Activated CD8-positive, alpha-beta memory T cell treated with anti-CD3 and anti-CD28 coated beads, Interleukin-2, amount 50 U/mL, for 4 hours (primary cell): ENCODE measurements at places on chromosomes 3 and 15.

- DNase-seq = no peak
Measured at GRCh38 chr3:184372296-184372821, 5.6 kb downstream of the THPO start.

DNA sequence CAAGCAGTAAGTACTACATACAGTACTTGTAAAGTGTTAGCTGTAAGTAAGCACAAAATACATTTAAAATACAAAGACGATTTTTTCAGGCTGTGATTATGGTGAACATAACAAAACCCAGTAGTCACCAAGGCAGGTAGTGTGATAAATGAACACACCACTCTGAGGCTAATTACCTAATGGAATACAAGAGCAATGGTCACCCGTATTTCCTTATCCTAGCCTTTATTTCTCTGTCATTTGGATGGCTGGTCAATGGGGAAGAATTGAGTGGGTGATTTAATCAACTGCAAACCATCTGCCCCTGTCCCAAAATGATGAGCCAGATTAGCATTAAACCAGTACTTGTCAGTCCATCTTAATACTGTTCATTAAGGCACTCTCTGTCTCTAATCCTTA lies 89.2 kb upstream of the CGNL1 start:
- DNase-seq = no peak

DNA sequence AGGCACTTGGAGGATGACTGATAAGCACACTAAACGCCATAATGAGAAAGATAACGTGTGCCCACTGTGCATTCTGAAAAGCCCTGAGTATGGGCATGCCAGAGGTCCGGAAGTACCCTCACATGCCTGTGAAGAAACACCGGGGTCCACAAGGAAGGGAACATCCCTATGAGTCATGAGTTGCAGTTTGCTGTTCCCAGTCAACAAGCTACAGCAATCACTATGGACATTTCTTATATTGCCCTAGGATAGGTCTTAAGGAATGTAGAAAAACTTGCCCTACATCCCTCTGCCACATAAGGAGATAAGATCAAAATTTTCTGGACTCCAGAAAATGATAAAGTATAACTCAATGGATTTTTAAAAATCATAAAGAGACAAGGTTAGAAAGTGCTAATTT lies 9.9 kb downstream of the MB21D2 start:
- DNase-seq = no peak

GRCh38 chr15:25787855-25788520 lies 75.1 kb downstream of the ATP10A start:
- no peak for DNase-seq

DNA sequence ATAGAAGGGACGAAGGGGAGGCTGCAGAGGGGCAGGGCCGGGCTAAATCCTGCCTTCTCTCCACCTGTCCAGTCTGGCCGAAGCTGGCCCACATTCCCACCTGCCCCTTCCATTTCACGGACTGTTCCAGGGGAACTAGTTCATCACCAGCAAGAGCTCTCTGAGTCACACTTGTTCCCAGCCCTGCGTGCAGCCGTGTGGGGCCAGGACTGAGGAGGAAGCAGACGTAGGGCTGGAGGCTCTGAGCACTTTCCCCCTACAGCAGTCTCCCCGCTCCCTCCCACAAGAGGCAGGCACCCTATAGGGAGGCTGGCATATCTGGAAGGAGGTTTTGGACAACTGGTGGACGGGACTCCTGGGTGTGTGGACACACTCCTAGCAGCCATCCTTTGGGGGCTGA lies 3.0 kb downstream of the ITIH4 start:
- no peak for DNase-seq

- DNase-seq = no peak
Measured at GRCh38 chr3:175304404-175304803, 445.3 kb downstream of the NAALADL2 start.

GRCh38 chr3:127960421-127960965 lies 45.5 kb downstream of the KBTBD12 start:
- DNase-seq = no peak

DNA sequence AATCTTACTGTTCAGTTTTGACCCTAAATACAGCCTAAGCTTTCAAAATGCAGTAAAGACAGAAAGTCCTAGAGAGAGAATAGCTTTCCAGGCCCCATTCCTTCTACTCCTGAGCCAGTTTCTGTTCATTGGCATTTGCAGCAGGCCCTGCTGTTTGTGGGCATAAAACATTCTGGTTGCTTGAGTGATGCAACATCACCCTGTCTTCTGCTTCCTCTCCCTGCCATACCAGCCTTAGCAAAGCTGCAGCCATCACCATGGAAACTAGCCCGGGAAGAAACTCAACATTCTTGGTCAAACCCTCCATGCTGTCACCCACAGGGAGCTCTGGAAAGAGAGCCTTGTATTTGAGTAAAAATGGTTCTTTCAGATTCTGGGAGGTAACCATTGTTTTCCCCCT lies 325.7 kb downstream of the MAGI1 start:
- DNase-seq = no peak

- DNase-seq = no peak
Measured at GRCh38 chr3:65751123-65751700, 287.5 kb downstream of the MAGI1 start.

- DNase-seq = no peak
Measured at GRCh38 chr15:60721707-60722106, 242.8 kb upstream of the ICE2 start.

DNA sequence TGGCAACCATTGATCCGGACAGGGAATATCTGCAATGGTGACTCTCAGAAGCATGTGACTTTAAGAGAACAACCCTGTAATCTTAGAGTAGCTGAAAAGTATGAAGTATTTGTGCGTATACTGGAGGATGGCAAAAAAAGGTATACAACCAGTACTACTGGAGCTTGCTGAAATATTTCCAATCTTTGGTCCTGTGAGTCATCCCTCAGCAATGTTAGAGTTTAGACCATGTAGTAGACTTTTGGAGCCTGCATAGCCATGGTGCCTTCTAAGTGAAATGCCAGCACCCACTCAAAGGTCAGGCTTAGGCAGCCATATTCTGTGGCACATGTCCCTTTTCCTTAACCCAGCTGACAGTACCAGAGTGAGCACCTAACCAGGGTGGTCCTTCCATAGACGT lies 429.4 kb downstream of the NTRK3 start:
- DNase-seq = no peak

DNA sequence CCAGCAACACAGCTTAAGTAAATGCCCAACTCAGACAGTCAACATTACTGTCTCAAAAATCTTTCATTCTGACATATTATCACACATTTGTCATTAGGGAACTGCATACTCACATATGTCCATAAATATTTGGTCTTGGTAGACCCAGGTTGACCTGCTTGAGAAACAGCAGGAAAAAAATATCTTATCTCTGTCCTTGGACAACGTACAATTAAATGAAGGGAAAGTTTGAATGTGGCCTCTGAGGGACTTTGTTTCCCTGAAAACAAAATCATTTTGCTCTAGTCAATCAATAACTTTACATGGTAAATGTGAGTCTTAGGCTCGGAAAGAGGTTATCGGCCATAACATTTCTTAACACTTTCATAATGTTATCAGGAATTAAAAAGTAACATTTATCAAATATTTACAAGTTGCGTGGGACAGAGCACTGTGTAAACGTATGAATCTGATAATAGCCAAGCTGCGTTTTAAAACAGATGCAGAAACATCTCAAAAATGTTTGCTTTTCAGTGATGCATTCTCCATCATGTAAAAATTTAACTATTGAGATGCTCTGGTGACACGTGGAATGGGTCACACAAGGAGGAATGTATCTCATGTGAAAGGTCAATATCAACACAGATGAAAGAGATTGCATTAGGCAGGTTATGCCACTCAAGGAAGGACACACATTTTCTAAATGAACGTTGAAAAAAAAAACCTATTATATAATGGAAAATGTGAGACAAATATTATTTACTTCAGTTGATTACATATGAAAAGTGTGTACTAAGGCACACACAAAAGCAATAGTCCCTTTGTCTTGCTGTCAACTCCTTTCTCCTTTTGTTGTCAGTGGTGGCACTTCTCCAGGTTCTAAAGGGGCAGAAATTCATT lies 304.4 kb downstream of the WDR72 start:
- no peak for DNase-seq

- no peak for DNase-seq
Measured at GRCh38 chr3:30084316-30084715, 522.1 kb upstream of the TGFBR2 start.

GRCh38 chr3:194483850-194484249 lies 3.0 kb downstream of the ATP13A3 start:
- DNase-seq = no peak

- no peak for DNase-seq
Measured at GRCh38 chr3:56197259-56197965, 270.9 kb downstream of the ERC2 start.

GRCh38 chr15:89486726-89487050 lies 9.7 kb downstream of the RHCG start:
- peak; percentile 42 for DNase-seq

DNA sequence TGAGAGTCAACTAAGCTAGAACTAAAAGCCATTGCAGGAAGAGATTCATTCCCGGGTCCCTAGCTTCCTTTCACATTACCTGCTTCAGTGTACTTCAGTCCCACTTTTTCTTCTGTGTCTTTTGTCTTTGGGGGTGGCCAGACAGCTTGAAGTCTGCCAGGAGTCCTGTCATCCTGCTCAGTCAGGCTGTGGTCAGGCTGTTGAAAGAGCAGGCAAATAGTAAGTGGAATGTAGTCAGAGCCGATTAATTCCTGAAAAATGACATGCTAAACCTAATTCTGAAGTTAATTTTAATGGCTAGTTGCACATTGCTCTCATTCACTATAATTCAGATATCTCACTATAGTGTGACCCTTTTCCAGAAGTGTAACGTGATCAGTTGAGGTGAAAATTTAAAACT lies 129.6 kb downstream of the FMN1 start:
- DNase-seq = no peak

- DNase-seq = no peak
Measured at GRCh38 chr3:69219101-69219708, 96.8 kb upstream of the LMOD3 start.

DNA sequence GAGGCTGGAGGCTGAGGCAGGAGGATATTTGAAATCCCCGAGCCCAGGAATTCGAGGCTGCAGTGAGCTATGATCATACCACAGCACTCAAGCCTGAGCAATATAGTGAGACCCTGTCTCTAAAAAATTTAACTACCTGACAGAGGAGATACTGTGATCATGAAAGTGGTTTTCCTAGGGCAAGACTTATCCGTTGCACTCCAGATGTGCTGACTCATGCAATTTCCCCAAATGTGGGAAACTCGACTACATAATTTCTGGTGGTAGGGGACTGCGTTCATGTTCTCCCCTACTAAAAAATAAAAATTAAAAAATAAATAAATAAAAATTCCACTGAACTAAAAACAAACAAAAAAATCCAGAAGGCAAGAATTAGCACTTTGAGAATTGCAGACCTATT lies 271.7 kb downstream of the SHQ1 start:
- no peak for DNase-seq

- DNase-seq = no peak
Measured at GRCh38 chr15:59150185-59150584, 45.2 kb downstream of the CCNB2 start.

GRCh38 chr15:36571301-36571700 lies 8.1 kb upstream of the CDIN1 start:
- DNase-seq = no peak

GRCh38 chr3:23067116-23067515 lies 136.0 kb upstream of the UBE2E2 start:
- no peak for DNase-seq

- DNase-seq = no peak
Measured at GRCh38 chr3:71752831-71753700, 589 bp upstream of the GPR27 start.

DNA sequence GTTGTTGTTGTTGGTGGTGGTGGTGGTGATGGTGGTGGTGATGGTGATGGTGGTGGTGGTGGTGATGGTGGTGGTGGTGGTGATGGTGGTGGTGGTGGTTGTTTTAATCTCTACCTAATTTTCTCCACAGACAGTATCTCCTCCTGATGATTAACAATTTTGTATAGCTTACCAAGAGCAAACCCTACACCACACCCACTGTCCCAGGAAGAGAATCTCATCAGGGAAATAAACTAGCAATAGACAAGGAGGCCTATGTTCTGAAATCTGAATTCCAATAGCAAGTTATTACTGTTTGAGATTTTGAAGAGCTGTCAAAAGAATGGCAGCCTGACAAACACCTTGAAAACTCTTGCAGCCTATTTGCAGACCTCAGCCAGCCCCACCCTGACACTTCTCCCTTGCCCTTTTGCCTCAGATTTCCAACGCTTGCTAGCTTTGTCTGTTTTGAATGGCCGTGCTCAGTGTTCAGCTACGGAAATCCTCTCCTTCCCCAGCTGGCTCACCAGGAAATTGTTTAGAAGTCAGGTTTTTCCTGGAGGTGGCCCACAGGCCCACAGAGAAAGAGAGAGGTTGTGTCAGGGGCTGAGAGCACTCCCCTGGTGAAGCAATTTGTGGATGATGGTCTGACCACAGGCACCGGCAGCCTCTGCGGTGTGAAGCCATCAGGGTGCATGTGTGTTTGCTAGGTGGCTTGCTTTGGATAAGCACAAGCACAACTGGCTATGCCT lies 101.6 kb downstream of the MAGI1 start:
- no peak for DNase-seq

GRCh38 chr3:1092061-1092460 lies 763 bp upstream of the CNTN6 start:
- no peak for DNase-seq
